Effector memory CD8-positive, alpha-beta T cell (primary cell): ENCODE measurements at places on chromosomes 11 and 22.

DNA sequence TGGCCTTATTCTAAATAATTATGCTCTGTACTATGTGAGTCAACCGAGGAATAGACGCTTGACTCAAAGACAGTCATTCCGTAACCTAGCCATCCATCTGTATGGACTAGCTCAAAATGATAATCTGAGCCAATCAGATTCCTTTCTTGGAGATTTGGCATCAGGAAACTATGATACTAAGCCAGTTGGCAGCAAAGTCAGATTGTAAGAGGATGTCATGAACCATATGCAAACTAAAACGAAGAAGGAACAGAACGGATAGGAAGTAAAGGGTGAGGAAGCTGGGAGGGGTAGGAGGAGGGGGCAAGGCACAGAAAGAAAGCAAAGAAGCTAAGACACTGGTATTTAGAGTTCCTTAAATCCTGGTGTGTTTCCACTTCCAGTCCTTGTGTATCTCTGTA is 10.7 kb upstream of the SESN3 start:
- no peak for DNase-seq

GRCh38 chr11:66322732-66323427 is 6.0 kb upstream of the CD248 start:
- no peak for DNase-seq

DNA sequence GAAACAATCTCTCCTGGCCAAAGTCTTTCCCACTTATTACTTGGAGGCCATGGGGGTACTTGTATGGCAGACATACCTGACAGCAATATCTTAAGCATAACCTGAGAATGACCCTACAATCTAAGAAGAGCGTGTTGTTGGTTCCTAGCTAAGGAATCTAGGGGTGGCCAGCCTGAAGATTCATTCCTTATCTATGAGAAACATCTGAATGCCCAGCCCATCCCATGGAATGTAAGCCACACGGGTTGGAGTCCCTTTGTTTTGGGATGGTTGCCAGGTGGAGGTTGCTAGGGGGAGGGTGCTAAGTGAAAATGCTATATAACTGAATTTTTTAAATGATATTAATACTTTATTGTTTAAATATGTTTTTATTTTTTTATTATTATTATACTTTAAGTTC is 725.0 kb downstream of the ETS1 start:
- DNase-seq, result no peak

- no peak for DNase-seq
Observed at GRCh38 chr22:44380756-44381486, 68.2 kb upstream of the SHISAL1 start.

DNA sequence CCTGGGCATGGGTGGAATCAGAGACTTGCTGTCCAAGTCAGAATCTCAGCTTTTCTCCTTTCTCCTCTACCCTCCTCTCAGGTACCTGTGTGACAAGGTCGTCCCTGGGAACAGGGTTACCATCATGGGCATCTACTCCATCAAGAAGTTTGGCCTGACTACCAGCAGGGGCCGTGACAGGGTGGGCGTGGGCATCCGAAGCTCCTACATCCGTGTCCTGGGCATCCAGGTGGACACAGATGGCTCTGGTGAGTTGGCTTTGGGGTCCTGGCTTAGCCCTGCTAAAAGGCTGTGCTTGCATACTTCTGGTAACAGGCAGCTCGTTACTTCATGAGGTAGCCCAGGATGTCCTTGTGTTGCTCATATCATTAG is 10.7 kb downstream of the MCM5 start:
- DNase-seq, result no peak

- DNase-seq, result no peak
Observed at GRCh38 chr11:122141725-122142124, 25.7 kb upstream of the BLID start.

- DNase-seq, result no peak
Observed at GRCh38 chr22:43774318-43774915, 37.7 kb downstream of the EFCAB6 start.

GRCh38 chr22:24591286-24591830 is 1.5 kb downstream of the LRRC75B start:
- no peak for DNase-seq

DNA sequence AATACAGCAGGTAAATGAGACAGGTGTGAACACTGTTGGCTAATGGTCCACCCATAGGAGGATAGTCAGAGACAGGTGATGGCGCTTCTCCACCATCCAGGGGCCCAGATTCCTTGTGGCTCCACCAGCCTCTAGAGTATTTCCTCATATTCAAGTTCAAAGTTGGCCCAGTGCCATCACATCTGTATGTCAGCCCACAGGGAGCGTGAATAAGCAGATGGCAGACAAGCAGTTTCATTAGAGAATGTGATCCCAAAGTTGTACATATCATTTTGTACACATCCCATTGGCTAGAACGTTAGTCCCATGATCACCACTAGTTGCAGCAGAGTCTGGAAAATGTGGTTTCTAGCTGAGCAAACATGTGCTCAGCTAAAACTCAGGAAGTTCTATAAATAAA is 11.0 kb upstream of the CWF19L2 start:
- DNase-seq, result no peak

GRCh38 chr11:62905927-62906531 is 15.1 kb downstream of the CHRM1 start:
- DNase-seq, result peak; percentile 76

GRCh38 chr11:86987679-86988078 is 32.5 kb upstream of the FZD4 start:
- no peak for DNase-seq

- no peak for DNase-seq
Observed at GRCh38 chr22:48921411-48921903, 906.2 kb downstream of the BRD1 start.

DNA sequence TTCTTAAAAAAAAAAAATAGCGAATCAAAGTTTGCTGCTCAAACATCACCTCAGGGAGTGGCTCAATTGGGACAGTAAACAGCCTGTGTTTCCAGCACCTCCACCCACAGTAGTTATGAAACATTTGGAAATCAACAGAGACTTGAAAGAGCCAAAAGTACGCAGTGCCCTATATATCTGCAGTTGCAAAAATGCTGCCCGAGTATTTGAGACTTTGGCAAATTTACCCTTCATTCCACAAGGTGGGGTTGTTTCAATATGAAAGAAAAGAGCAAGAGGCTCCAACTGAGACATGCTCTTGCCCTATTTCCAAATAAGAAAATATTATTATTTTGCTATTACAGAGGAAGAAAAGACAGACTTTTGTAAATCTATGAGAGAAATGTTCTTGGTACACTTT is 851.1 kb upstream of the RAG2 start:
- DNase-seq, result no peak
